ENCODE measurements at places on chromosomes 1 and 21.

DNA sequence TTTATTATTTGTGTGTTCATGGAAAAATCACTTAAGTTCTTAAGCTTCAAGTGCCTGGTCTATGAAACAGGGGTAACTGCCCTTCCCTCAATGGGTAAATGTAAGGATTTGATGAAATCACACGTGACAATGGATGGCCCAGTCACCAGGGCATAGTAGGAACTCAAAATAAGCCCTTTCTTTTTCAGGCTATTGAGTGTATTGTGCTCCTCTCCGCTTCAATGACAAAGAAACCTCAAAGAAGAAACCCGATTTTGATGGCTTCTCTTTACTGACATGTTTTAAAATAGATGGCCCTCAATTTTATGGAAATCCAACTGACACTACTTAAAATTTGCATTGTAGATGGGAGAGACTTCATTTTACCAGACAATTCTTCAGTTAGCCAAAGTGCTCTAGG, 543.5 kb downstream of the OMA1 start:
- DNase-seq, result no peak

DNA sequence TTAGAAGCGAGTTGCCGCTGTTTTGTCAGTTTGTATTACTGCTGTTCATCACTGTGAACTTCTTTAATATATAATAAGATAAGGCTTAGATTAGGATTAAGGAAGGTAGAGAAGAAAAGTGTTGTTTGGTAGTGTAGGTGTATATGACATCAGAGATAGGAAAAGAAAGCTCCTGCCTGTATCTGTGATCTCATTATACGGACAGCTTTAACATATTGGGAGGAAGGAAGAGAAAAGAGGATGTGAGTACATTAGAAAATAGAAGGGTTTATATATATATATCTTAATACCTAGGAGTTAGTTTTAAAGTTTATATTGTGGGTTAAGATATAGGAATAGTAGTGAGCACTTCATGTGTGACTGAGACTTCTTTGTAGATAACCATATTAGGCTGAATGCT, 71.0 kb downstream of the RALGPS2 start:
- DNase-seq, result no peak

DNA sequence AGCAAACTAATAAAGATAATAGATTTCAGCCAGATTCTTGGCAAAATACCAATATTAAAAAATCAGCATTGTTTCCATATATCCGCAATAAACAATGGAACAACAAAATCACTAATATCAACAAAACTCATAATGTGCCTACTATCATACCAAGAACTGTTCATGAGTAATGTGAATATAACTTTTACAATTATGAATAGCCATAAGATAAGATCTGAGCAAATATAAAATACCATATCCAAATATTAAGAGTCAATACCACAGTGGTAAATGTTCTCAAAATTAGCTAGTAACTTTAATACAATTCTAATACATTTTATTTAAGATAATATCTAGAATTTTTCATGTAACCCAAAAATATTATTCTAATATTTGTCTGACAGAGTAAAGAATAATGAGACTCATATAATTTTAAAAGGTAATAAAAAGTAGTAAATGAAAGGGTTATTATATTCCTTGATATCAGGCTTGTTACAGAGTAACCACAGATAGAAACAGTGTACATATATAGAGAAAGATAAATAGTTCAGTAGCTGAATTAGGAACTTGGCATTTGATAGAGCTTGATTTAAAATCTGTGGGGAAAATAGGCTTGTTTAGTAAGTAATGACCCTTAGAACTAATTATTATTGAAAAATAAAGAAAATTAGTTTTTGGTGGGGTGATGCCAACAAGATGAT, 2126.6 kb downstream of the MRPL39 start:
- no peak for DNase-seq

- DNase-seq, result no peak
Observed at GRCh38 chr1:218207194-218207593, 77.9 kb upstream of the RRP15 start.

DNA sequence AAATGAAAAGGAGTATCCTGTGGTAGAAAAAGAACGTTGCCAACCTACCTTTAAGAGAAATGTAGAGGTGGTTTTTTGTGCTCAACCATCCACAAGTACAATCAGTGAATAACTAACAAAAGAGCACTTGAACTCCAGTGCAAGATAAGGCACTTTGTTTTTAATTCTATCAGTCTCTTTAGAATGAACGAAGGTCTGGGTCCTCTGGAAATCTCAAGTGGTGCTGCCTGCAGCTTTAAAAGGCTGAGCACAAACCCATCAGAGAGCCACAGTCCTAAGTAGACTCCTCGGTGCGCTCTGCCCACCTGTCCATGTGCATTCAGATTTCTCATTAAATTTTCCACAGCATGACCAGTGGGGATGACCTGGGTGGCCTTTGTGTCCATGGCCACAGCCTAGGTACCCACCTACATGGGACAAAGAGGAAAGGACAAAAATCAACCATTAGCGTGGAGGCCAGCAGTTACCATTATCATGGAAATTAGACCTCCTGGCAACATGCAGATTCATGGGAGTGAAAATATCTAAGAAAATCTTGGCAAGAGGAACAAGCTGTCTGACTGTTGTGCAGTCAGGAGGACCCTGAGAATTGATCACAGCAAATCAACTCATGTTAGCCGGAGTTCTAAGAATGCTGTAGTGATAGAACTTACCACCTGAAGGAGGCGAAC, 9.4 kb downstream of the TRIM45 start:
- no peak for DNase-seq

DNA sequence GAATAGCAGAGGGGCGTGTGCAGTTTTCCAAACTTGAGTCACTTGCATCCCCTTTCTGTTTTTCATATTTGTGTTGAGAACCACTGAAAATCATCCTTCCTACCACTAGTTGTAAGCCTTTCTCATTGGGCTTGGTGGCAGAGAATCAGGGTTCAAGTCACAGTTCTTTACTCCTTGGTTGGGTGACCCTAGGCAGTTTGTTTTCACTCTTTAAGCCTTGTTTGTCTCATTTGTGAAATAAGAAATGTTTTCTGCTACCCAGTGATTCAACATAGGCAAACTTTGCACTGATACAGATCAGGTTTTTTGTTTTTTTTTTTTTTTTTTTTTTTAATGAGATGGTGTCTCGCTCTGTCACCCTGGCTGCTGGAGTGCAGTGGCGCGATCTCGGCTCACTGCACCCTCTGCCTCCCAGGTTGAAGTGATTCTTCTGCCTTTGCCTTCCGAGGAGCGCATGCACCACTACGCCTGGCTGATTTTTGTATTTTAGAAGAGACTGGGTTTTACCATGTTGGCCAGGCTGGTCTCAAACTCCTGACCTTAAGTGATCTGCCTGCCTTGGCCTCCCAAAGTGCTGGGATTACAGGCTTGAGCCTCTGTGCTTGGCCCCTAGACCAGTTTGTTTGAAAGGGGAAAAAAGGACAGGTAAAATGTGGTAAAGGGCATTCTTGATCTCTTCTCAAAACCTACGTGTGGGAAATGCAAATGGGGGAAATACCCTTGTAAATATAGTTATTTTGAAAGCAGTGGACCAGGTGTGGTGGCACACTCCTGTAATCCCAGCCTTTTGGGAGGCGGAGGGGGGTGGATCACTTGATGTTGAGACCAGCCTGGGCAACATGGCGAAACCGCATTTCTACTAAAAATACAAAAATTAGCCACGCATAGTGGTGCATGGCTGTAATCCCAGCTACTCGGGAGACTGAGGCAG, 3.2 kb downstream of the CLIC4 start:
- no peak for DNase-seq
